Pulmonary artery endothelial cell (primary cell): ENCODE measurements at places on chromosomes 2 and 18.

- DNase-seq: peak; percentile 60
These were observed 1.4 kb downstream of the XPO1 start for GRCh38 chr2:61536572-61537276.

DNA sequence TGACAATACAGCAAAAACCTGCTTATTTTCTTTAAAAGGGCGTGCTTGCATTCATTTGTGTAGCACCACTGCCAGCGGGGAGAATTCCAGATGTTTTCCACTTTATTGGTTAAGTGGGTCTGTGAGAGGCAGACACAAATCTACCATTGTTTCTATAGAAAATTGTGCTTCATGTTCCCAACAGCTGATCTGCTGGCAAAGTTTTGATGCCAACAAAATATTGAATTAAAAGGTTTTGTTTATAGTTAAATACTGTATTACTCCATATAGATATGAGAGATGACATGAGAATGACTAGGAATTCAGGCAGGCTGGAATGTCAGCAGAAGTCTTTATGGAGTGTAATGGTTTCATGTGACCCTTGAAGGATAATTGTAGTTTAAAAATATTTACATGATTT is 182.7 kb downstream of the MC4R start:
- DNase-seq: no peak

- no peak for DNase-seq
These were observed 24.9 kb downstream of the EFHD1 start for GRCh38 chr2:232658217-232658785.

DNA sequence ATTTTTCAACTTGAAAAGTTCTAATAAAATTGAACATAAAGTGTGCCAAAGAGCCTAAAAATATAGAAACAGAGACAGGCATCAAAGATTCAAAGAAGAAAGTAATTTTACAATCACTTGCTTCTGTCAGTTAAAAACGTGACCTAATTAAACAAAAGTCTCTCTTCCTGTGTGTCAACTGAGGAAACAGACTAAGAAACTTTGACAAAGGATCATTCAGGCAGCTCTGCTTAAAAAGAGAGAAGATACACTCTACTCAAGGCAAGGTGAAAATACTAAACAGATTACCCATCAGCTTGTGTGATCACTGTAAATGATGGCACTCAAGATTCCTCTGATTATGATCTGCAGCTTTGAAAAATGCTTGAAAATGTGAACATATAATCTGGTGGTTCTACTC is 47.8 kb downstream of the DYM start:
- DNase-seq: no peak

DNA sequence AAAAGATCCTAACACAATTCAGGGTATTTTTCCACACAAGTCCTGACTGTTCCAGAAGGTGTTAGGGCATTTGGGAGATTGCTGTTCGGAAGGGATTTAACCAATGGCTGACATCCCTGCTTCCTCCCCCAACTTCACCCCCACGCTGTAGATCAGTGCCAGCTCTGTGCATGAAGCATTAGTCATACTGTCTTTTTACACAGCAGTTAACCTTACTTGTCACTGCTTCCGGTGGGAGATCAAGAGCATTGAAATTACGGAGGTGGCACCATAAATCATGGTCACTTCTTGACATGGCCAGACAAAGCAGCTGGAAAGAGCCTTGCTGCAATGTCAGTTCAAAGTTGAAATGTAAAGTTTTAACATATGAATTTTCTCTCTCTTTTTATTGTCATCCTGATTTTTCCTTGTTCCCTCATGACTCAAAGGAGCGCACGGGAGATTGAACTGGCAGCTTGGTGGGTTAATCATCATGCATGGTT is 70.2 kb downstream of the HRH4 start:
- peak; percentile 4 for DNase-seq

DNA sequence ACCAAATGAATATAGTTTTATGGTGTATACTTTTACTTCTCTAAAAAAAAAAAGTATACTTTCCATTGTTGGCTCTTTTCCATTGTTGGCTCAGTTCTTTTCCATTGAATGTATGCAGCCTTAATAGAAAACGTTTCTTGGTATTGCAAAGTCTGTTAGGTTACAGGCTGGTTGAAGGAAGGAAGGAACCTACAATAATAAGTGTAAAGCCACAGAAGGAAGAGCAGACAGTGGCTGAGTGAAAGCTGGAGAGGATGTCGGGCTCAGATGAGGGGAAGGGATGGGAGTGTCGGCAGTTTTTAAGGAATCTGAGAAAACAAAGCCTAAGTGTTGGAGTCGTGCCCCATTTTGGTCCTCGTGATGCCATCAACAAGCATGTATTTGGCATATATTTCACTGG is 6.8 kb downstream of the COPS8 start:
- no peak for DNase-seq

- DNase-seq: no peak
These were observed 5.7 kb upstream of the STK17B start for GRCh38 chr2:196177124-196177523.

DNA sequence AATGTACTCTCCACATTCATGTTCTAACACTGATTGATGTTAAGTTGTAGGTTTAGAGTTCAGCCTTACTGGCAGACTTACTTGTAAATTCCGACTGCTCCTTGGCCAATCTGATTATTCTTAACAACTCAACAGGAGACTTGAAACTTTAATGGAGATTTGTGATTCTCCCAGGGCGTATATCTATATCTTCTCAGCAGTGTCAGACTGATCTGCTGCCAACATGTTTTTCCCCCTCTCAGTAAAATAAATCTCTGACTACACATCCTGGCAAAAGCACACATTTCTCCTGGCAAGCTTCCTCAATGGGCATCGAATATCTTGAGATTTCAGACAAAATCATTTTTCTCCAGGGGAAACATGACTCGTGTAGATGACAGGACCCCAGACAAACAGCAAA is 1041.2 kb downstream of the DPP10 start:
- no peak for DNase-seq

DNA sequence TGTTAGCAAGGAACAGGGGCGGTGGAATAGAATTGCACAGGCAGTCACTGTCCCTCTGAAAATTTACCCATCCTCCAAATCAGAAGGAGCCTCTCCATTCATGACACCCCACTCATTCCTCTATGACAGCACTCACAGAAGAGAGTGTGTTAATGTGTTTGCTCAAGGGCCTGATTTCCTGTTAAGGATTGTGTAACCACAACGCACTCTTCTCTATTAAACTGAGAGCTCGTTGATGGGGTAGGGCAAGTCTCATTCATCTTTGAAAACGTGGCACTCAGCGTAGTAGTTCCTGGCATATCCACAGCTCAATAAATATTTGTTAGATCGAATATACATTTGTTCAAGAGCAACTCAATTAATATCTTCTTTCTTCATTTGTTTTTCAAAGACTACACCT is 106.4 kb downstream of the VAPA start:
- DNase-seq: no peak

- no peak for DNase-seq
These were observed 19.9 kb upstream of the DNAH6 start for GRCh38 chr2:84496386-84496785.

DNA sequence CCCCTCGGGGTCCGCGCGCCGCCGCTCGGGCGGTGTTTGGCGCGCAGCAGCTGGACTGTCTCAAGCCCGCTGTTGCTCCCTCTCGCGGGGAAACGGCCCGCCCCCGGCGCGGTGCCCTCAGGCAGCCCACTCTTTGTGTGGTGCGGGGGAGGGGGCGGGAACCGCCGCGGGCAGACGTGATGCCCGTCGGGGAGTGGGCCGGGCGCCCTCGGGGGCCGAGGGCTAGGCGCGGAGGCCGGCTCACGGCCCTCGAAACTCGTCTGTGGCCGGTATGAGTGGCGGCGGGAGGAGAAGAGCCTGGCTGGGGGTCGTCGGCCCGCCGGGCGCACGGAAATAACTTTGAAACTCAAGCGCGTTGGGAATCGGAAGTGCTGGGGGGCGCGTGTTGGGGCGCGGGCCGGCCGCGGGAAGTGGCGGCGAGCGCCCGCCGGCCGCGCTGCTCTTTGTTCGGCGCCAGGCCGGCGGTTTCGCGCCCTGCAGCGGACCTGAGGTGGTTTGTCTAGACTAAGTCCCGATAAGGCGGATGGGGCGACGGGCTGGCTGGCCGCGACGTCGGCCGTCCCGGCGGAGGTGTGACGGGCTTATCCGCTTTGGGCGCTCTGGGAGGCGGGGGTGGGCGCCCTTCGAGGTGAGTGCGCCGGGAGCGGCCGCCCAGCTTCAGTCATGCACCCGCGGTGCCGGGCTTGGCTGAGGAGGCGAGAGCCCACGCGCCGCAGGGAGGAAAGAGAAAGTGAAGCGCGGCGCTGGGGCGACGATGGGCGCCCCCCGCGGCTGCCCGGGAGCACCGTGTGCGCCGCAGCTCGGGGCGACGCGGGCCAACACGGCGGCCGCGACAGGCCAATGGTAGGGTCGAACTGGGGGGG is 679 bp downstream of the PTMA start:
- DNase-seq: no peak

- DNase-seq: no peak
These were observed 88.4 kb downstream of the CTIF start for GRCh38 chr18:48627216-48627615.

- no peak for DNase-seq
These were observed 37.2 kb downstream of the ODC1 start for GRCh38 chr2:10410823-10411437.

- no peak for DNase-seq
These were observed 76.3 kb downstream of the DYNC1I2 start for GRCh38 chr2:171763602-171764001.

DNA sequence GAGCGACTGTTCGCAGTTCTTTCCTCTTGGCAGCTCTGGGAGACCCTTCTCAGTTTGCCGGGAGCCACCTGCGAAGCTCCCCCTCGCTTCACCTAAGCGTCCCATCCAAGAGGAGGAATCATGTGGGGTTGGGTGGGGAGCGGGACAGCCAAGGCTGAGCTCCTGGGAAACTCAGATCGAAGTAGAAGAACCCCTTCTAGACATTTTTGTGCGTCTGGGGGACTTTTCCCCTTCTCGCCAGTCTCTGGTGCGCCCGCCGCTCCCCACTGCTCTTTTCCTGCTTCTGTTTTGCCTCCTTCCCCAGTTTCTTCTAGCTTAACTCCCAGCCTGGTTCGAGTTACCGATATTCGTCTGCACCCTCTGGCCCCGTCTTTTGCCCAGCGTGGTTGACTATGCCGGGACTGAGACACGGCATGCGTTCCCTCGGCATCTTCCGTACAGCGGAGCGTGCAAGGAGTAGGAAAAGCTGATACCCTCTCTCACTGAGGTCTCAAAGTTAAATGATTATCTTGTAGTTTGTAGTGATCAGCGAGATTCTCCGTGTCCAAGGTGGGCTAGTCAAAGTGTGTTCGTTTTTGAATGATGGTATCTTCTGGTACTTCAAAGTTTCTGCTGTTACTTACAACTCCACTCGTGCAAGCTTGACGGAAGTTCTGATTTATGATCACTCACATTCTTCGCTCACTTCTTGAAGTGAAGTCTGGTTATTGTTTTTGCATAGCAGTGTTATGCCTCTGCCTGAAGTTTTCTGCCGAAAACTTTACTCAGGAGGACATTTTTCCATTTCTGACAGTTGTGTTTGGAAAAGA is 664 bp downstream of the CAMKMT start:
- no peak for DNase-seq
